AML-193 (cell line): ENCODE measurements at places on chromosomes 6 and 20.
A peak's percentile ranks its signal among the peaks of the same experiment; 100 is the strongest.

DNA sequence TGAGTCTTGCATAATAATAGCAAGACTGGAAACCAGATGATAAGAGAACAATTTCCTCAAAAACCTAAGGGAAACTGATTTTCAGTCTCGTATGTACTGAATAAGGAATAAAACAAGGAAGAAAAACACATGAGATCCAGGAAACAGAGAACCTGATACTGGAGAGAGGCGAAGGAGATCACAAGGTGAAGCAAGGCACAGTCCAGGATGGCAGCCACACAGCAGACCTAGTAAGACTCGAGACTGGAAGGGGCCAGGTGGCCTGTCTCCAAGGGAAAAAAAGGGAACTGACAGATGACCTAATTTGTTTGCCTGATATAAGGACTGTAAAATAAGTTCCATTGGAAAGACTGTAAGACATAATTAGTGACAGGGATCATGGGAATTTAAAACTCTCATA is 71.1 kb downstream of the TASP1 start:
- no peak for DNase-seq

DNA sequence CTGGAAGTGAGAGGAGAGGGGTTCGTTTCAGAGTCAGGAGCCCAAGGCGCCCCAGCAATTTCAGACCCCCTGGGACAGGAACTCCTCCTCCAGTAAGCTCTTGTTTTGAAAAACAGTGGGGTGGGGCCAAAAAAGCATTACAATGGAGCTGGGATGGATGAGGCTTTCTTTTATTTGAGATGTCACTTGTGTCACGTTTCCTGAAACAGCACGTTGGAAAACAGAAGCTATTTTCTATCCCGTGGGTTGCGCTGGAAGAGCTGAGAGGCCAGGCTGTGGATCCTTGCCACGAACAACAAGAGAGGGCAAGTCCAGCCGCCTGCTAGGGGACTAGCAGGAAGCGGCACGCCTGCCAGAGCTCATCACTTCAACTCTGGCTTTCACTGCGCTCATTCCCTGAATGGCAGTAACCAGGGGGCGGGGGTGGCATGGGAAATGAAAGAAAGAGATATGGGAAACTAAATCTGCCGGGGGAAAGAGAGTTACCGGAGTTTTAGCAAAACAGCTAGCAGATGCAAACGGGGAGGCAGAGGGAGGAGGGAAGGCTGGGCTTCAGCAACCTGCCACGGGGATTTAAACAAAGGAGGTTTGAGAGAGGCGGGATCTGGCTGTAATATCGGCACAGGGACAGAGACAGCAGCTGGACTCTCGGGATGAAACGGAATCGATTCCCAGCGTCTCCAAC is 34.6 kb downstream of the GCNT2 start:
- no peak for DNase-seq

DNA sequence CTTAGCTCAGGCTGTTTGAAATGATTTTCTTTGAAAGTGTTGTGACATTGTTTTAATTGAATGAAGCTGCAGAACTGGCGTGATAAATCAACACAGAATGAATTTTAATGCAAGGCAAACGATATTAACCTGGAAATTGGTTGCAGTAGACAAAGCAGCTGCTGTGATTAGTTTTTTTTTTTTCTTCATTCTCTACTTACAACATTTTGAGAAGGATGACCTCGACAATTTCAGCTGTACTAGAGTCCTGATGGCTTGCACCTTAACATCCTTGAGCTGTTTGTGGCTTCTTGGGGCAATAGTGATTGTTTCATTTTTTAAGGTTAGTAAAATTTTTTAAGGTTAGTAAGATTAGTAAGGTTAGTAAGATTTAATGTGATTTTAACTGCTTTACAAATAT is 54.2 kb downstream of the QKI start:
- DNase-seq: no peak

DNA sequence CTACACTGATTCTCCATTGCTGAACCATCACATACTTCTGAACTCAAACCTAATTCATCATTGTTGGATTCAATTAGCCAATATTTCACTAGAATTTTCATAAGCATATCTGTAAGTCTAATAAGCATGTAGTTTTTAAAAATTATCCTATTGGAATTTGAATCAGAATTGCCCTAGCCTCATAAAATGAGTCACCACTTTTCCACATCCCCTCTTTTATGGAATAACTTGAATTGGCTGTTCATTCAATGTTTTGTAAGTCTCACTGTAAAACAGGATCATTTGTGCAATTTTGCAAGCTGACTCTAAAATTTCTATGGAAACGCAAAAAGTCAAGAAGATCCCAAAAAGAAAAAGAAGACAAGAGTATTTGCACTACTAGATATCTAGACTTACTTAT is 141.0 kb downstream of the HACE1 start:
- no peak for DNase-seq

GRCh38 chr6:64103480-64103879 is 467.9 kb downstream of the PHF3 start:
- DNase-seq: no peak

GRCh38 chr6:130681028-130681427 is 146.2 kb upstream of the SMLR1 start:
- no peak for DNase-seq

GRCh38 chr6:25173951-25174474 is 105.2 kb upstream of the CARMIL1 start:
- peak; percentile 83 for DNase-seq

- no peak for DNase-seq
These were observed 114.8 kb upstream of the PTPRK start for GRCh38 chr6:128635219-128635618.

DNA sequence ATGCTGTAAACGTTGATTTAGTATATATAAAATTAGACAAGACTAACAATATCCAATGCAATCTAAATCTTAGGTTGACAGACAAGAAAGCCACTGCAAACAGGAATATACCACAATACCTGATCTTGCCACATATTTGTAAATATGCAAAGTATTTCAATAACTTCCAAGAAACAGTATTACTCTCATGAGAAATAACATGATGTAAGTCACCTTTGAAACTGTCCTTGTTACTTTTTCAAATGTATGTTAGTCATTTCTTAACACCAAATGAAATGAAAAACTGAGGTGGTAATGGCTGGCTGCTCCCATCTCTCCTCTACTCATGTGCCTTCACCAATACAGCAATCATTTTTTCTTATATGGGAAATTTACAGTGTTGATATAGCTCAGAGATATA is 118.7 kb downstream of the ATG5 start:
- no peak for DNase-seq

DNA sequence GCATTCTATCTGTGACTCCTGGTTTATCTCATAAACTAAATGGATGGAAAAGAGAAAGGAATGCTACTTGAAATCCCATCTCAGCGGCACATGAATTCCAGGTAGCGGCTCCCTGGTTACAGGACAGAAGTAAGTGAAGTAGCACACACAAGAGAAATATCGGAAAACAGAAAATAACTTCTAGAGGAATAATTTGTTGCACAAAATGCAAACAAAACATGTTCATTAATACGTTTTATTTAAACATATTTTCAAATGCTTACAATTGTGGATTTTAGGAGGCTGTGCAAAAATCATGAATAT is 26.5 kb upstream of the RPS6KA2 start:
- DNase-seq: no peak

GRCh38 chr20:35870541-35871258 is 83.6 kb downstream of the SCAND1 start:
- no peak for DNase-seq

GRCh38 chr20:43694763-43695162 is 27.8 kb downstream of the MYBL2 start:
- DNase-seq: no peak

DNA sequence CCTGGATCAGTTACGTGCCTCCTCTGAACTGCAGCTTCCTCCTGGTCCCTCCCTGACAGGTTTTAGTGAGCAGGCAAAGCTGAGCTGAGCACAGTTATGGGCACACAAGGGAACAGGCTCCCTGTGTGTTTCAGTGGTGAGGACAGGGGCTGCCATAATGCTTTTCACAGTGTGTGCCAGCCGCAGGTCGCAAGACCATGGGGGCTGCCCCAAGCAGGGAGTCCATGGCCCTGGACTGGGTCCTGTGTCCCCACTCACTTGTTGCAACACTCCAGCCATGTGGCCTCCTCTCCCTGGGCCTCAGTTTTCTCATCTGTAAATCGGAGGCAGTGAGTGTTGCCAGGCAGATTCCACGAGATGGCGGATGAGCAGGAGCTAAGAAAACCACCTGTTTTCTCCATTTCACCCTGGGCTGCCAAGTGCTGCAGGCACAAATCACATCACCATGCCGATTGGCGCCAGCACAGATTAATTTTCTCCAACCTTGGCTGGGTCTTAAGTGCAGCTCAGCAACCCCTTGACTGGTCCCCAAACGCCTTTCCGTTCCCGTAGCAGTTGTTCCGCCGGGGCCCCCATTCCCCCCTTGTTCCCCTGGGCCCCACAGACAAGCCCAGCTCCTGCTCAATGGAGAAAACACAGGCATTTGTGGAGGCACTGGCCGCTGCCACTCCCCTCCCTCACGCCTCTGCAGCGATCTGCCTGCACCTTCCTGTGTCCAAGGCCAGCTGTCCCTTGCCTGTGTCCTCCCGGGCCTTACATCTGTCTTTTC is 57.1 kb upstream of the NNAT start:
- no peak for DNase-seq

- DNase-seq: no peak
These were observed 50.8 kb downstream of the CARMIL1 start for GRCh38 chr6:25329982-25330381.

GRCh38 chr6:21742238-21742660 is 148.7 kb downstream of the SOX4 start:
- DNase-seq: no peak

- no peak for DNase-seq
These were observed 199.7 kb upstream of the UST start for GRCh38 chr6:148547110-148547509.

DNA sequence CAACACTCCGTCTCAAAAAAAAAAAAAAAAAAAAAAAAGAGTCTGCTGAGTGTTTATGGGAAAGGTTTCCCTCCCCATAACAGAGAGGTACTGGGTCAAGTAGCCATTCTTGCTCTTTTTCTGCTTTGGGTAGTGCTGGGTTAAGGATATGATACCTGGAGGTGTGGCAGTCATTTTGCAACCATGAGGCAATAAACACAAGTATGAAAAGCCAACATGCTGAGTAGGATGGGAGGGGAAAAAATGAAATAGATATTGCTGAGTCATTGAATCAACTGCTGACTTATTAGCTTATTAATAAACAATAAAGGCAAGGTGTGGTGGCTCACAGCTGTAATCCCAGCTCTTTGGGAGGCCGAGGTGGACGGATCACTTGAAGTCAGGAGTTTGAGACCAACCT is 2.3 kb upstream of the TOMM34 start:
- DNase-seq: no peak

DNA sequence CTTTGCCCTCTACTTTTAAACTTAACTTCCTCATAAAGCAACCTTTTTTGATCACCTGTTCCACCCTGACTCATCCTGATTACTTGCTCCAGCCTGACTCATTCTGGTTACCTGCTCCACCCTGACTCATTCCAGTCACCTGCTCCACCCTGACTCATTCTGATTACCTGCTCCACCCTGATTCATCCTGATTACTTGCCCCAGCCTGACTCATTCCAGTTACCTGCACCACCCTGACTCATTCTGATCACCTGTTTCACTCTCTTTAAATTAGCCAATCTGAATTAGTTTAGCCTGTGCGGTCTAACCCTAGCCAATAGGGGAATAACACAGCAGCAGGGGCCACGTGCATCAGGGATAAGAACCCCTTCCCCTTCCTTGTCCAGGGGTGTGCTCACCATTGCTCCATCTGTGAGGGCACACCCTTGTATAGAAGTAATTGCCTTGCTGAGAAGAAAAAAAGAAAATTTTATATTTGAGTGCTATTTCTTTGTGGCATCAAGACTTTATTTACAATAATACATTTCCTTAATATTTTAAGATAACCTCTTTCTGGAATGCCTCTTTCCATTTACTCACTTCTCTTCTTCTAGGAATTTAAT is 17.9 kb downstream of the HLA-G start:
- no peak for DNase-seq

DNA sequence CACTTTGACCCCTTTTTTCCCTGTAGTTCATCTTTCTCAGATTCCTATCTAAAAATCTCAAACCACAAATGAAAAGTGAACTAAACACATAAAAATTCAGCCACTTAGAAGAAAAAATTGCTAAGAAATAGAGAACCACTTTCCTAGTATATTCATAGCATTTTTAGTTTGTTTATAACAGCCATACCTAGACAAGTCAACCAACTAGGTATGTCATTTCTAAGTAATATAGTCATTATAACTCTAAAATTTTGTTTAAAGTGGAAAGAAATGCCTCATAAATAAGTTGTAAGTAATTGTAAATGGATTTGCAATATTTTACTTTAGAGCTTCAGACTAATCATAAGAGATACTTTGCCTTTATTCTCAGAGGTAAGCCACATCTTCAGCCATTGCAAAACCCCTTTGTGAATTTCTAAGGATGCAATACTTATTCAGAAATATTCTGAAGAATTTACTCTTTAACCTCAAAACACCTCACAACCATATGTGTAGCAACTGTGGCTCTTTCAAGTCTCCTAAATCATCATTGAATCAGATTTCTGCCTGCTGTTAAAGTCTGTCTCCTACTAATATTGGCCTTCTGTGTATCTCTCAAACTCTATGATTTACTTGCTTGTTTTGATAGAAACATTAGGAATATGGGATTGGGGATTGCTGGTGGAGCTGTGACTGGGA is 6.9 kb upstream of the SUMO4 start:
- no peak for DNase-seq

GRCh38 chr6:141764388-141764787 is 368.3 kb upstream of the GJE1 start:
- DNase-seq: no peak

DNA sequence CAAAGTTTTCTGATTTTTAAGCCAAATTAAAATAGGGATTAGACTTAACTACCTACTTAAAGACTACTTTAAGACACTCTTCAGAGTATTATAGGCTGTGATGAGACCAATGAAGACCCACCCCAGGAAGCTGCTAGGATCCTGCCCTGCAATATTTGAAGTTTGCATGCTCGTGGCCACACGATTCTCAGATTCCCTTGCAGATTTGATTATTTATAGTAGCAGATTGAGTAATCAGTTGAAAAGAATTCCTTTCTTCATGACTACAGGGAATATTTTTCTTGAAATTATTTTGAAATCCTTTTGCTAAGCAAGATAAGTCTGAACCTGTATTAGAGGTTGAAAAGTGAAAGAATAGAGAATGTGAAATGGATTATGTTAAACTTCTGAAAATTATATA is 122.3 kb downstream of the B3GAT2 start:
- DNase-seq: no peak

DNA sequence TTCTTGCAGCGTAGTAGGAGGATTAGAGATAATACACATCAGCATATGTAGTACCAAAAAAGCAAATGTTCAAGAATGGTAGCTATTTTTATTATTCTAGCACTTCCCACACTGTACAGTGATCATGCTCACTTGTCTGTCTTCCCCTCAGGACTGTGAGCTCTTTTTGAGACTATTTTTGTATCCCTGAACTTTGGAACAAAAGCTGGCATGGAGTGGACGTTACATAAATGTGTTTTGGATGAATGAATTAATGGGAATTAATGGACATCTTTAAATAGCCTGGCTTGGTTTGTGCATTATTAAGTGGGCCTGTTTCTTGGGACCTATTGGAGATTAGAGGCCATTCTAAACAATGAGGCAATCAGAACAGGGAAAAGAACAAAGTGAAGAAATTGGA is 243.7 kb downstream of the CD83 start:
- no peak for DNase-seq
